ENCODE measurements at places on chromosomes 12 and 14.

GRCh38 chr12:101696251-101697196, 916 bp upstream of the CHPT1 start:
- DNase-seq: no peak

DNA sequence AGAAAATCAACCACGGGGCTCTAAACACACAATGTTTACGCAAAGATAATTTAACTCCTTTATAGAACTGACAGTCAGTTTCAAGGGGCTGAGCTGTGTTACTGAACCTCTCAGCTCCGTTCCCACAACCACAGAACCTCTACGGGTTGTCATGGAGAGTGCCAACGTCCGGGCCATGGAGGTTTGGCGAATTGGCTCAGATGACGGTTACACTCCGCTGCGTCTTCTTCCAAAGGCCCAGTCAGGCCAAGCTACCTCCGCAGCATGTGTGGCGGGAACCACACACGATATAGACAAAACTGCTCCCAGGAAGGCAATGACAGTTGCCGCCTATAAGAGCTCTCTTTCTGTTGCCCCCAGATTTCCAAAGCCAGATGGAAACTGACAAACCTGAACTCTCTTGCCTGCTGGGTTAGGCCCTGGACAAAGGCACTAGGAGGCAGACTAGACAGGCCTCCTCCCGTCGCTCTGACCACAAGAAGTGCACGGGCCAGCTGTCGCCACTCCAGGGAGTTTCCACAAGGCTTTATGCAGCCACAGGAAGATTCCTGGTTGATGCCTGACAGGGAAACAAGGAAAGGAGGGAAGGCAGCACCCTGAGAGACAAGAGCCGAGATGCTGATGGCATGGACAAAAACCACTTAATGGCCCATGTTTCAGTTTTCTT, 30.3 kb downstream of the CCDC88C start:
- DNase-seq: no peak

GRCh38 chr14:63745858-63746425, 18.1 kb upstream of the SGPP1 start:
- peak; percentile 26 for DNase-seq

DNA sequence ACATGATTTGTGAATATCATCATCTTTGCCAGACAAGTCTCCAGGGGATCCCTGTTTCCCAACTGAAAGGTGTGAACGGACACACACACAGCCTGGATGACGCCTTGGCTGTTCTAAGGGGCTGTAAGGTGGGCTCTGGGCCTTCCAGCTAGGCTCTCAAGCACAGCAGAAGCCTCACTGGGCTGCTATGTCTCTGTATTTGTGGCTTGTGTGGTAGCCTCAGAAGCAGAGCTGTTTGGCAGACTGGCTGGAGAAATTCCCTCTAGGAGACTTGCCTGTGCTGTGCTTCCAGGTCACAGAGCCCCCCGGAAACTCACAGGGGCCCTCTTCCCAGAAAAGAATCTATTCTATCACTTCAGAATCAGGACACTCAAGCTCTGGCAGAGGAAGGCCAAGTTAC, 21.4 kb downstream of the OTUB2 start:
- peak; percentile 7 for DNase-seq

DNA sequence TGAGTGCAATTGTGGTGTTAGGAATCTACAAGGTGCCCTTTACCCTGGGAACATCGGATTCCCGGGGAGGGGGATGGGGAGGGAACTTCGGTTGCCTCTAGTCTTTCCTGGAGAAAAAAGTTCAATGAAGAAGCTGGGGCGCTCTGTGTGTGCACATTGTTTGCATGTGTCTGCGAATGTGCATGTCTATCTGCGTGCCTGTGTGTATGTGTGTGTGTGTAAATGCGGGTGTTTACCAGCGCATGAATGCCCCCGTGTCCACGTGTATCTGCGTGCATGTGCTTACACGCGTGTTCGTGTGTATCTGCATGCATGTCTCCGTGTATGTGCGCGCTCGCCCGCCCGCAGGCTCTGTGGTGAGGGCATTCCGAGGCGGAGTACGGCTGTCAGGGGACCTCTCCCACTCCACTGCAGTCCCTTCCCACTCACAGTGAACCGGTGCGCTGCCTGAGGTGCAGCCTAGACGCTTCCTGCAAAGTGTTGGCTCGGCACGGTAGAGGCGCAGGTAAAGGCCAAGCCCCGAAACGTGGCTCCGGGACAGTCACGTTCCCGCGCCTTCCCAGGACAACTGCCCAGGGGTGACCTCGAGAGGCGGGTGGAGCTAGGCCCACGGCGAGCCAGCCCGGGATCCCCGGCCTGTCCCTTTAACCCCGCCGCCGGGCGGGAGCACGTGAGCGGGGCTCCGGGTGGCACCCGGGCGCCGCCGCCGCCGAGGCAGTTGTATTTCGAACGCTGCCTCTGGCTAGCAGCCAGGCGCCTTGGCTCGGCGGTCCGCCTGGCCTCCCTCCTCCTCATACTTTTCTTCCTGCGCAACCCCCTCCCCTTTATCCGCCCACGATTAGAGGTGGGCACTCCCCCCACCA, 539 bp upstream of the HMGA2 start:
- DNase-seq: no peak

GRCh38 chr12:12628013-12628412, 16.3 kb downstream of the CREBL2 start:
- DNase-seq: no peak

GRCh38 chr12:69985656-69986055, 160.6 kb downstream of the MYRFL start:
- no peak for DNase-seq

- peak; percentile 78 for DNase-seq
Measured at GRCh38 chr12:55932551-55932910, 1.6 kb downstream of the DGKA start.

DNA sequence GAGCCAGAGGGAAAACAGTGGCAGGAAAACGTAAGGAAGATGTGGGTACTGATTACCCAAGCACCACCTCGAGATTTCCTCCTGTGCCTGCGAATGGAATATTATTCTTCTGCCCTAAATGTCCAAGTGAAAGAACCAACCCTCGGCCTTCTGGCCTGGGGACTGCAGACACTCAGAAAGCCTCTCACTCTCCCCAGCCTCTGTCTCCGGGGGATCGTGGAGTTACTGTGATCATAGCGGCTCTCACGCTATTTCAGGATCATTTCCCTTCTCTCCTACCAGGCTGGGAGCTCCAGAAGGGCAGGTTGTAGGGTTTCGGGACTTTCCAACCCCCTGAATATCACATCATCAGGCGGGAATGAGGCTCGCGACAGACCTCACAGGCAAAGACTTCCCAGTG, 68.9 kb downstream of the KDM2B start:
- no peak for DNase-seq

GRCh38 chr14:51400139-51400538, 160.1 kb downstream of the TMX1 start:
- DNase-seq: no peak

GRCh38 chr14:103102689-103103260, 8.2 kb downstream of the EXOC3L4 start:
- no peak for DNase-seq

DNA sequence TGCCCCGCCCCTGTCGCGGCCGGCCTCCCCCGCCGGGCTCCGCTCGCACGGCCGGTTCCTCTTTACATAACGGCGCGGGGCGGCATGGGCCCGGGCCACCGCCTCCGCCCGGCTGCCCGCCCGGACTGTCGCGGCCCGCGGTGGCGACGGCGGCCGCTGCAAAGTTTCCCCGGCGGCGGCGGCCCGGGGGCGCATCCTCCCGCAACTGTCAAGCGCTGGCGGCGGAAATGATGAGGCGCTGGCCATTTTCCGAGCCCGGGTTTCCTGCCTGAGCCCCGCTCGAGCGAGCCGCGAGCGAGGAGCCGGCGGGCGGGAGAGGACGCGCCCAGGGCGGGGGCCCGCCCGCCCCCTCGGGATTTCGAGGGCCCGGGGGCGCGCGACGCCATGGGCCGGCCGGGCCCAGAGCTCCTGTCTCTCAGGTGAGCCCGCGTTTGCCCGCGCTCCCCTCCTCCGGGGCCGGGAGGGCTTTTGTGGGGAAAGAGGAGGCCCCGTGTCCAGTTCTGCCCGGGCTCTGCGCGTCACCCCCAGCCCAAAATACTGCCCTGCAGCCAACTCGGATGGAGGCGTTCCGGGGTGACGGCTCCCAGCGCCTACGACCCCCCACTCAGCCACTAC, at the start of gene SH2B3:
TSS of gene SH2B3 (plus strand) at position 65 of the 615 bp plus-strand sequence. CDS start 12,223 bp downstream, outside the sequence.
- DNase-seq: no peak

DNA sequence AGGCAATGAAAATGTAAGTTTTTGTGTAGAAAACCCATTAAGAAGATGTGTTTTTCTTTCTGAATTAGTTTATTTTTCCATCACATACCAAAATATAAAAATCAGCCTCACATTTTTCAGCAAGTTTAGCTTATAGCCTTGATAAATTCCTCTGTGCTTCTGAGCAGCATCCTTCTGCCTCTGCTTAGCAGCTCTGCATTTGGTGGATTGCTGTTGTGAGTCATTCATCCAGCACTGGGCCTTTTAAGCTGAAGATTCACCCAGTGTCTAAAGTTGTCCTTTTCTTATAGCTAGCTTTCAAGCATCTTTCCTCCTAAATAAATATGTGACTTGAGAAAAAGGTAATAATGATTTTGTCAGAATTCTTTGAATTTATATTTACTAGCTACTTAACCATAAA, 206.1 kb downstream of the PCNX1 start:
- DNase-seq: no peak

DNA sequence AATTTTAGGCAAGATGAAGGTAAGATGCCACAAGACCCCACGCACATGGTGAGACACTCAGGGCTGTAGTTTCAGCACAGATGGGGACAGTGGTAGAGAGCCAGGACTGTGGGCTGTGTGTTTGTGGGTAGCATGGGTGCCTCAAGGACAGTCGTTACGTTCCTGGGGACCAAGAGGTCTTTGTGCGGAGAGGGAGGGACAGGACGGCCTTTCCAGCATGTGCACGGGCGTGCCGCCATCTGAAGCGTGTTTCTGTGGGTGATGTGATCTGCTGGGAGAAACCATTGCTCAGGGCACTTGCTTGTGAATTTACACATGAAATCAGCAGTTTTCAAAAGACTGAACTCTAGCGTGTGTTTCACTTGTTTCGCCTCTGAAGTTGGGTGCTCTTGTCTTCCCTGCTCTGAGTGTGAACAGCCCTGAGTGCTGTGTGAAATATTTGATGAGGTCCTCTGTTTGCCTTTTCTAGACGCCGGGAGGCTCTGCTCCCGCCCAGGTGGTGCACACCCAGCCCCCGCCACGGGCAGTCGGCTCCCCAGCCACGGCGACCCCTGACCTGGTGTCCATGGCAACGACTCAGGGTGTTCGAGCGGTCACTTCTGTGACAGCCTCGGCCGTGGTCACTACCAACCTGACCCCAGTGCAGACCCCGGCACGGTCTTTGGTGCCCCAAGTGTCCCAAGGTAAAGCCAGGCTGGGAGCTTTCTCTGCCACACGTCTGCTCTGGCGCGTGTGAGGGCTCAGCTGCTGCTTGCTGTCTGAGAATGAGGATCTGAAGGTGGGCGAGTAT, 82.3 kb downstream of the DDX51 start:
- DNase-seq: no peak

GRCh38 chr12:53676656-53677015, 753 bp upstream of the ATP5MC2 start:
- DNase-seq: peak; percentile 10

DNA sequence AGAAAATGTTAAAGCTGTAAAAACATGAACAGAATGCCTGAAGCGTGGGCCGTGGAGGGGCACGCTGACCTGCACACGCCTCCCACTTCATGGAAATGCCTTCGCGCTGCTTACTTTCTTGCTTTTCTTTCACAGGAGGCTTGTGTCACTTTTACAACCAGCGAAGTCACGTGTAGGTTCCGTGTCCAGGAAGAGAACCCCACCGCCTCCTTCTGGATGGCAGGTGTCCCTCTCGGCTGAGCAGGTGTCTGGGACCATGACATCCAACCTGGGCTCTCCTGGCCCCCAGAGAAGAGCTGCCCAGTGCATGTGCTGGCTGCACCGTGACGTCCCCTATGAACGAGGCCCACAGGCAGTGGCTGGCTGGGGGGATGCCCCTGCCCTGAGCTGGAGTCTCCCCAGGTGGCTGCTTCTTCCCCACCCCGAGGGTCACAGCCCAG, 345.0 kb upstream of the SFSWAP start:
- DNase-seq: no peak

DNA sequence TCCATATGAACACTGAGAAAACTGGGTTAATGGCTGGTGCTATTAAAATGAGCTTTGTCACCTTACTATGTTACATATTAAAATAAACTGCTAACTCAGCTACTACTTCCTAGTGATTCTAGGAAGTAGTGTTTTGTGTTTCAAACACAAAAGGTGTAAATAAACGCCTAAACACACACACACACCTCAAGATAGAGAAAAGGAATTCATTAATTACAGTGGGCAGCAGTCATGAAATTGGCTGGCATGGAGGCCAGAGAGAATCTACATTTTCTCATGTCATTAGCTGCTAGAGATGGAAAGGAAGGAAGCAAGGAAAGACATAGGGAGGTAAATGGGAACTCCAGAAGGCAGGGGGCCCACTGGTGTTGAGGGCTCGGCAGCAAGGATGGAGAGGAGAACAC, 787 bp upstream of the PRMT5 start:
- DNase-seq: no peak

- DNase-seq: no peak
Measured at GRCh38 chr14:102893452-102893851, 29.0 kb upstream of the AMN start.

DNA sequence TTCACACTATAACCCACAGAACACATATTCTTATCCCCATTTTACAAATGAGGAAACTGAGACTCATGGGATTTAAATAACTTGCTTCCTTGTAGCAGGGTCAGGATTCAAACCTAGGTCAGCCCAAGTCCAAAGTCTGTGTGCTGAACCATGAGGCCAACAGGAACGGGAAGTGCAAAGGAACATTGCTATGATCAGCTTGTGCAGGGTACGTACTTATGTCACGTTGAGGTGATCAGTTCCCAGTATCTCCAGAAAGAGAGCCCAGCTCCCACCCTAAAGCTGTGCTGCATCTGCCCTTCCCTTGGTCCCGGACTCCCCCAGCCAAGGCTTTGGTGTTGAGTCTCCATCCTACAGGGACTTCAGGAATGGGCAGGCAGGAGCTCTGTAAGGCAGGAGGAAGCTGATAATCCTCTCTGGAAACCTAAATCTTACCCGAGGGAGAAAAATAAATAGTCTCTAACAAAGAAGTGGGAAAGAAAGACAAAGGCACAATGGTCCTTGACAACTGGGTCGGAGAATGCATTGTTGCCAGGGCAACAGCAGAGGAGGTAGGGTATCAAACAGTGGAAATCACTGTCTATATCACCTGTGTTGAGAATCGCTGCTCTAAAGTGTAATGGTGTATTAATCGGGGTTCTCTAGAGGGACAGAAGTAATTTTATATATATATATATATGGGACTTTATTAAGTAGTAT, 82.5 kb upstream of the FICD start:
- DNase-seq: no peak

GRCh38 chr12:29709496-29710040, 74.2 kb downstream of the TMTC1 start:
- DNase-seq: no peak

GRCh38 chr12:69947897-69948296, 122.9 kb downstream of the MYRFL start:
- no peak for DNase-seq

DNA sequence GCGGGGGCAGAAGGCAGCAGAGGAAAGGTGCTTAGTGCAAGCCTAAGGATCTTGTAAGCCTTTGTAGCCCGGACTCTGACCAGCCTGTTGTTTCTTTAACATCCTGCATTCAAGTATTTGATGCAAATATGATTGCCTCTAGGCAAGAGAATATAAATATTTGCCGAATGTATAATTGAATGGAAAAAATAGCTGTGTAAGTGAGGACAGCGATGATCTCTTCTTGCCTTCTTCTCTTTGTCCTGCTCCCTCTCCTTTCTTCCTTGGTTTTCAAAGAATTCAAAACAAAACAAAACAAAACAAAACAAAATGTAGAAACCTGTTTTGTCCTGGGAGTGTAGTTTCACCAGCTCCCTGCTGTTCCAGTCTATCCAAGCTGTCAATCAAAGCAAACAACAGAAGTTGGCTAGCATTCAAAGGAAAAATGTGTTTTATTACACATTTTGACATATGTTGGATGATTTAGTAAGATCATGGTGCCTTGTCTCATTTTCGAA, 74.9 kb upstream of the CPM start:
- no peak for DNase-seq
